ENCODE measurements at places on chromosomes 3 and 15. TPM values are rescaled to one million over a fixed set of nuclear protein-coding genes. Genes with fewer than 3 reads are reported as not detected.

Gene OCA2
- total RNA-seq: not detected

Gene SOX2
- total RNA-seq: not detected

Gene ARL14
- not detected for total RNA-seq

Gene CPNE4
- total RNA-seq: not detected

Gene ACVR2B
- total RNA-seq: 1.7 TPM

Gene UBA3
- total RNA-seq: 43.1 TPM

Gene UROC1
- total RNA-seq: not detected

Gene VILL
- 7.2 TPM for total RNA-seq

Gene APPL1
- total RNA-seq: 21.3 TPM

Gene ZNF80
- total RNA-seq: not detected

Gene CCR1
- not detected for total RNA-seq

Gene RHCG
- not detected for total RNA-seq

Gene PDCD6IP
- total RNA-seq: 133 TPM

Gene MINAR1
- 1.00 TPM for total RNA-seq

Data from cardiac ventricle fibroblast (primary cell).